Colonic mucosa (tissue), 4 donors: ENCODE measurements at places on chromosomes 7 and 10. TPM values are rescaled to one million over a fixed set of nuclear protein-coding genes. Genes with fewer than 3 reads are reported as not detected.

- no peak for DNase-seq
Observed at GRCh38 chr7:85947767-85948166, 695.9 kb upstream of the GRM3 start.

GRCh38 chr7:132377015-132377414, 199.3 kb downstream of the PLXNA4 start:
- DNase-seq, result no peak

DNA sequence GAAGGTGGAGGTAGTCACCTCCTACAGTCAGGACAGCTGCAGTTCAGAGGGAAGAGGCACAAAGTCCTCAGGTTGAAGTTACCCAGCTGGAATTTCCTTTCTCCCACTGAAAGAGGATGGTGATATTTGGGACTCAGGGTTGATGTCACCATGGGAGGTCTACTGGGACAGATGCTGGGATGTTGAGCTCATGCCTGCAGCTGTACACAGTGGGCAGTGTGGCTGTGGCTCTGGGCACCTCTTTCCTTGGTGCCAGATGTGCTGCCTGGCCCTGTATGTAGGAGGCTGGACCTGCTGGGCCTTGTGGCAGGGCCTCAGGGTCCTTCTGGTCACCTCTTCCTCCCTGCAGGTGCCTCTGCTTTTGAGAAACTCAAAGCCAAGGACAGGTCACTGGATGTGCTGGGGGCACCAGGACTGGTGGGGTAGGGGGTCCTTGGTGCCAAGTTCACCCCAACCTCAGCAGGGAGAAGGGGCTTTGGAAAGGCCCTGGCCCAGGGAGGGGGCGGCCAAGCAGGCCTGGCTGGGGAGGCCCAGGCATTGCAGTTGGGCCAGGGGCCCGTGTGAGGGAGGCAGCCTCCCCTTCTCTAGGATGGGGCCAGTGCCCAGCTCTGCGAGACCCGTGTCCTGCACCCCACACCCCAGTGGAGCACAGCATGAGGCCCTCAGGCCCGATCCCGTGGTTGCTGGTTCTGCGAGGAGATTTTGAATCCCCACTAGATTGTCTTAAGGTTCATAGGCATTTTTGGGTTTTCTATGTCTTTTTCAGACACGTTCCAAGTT, 103.1 kb downstream of the BMS1 start:
- no peak for DNase-seq

DNA sequence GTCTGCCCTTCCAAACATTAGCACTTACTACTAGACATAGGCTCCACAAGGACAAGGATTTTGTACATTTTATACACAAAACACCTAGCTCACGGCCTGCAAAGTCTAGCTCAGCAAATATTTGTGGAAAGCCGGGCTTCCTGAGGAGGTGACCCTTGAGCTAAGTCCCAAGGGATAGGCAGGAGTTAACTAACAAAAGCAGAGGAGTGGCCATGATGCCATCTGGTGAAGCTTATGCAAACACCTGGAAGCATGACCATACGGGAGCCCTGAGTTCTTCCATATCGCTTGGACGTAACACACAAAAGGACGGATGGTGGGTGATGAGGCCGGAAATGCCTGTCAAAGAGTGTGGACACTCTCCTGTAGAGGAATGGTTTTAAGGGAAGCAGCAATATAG, 25.9 kb upstream of the YAE1 start:
- DNase-seq, result peak; percentile 50

DNA sequence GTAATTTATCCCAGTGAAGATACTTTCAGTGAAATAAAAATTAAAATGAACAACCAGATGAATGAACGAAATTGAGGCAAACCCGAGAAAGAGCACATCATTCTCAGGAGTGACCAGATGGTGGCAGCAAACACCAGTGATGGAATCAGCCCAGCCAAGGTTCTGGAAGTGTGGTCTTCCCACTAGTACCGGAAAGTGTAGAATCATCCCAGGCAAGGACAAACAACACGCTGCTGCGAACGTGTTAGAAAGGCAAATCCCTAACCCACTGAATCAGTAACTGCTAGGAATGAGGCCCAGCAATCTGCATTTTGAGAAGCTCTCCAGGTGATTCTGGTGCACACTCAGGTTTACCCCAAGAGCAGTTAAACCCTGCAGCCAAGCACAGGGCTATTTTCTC, 15.5 kb upstream of the SLC18A3 start:
- peak; percentile 39 for DNase-seq

GRCh38 chr10:75176046-75176445, 34.5 kb upstream of the VDAC2 start:
- no peak for DNase-seq

- DNase-seq, result no peak
Observed at GRCh38 chr7:87816389-87816788, 59.8 kb downstream of the SLC25A40 start.

DNA sequence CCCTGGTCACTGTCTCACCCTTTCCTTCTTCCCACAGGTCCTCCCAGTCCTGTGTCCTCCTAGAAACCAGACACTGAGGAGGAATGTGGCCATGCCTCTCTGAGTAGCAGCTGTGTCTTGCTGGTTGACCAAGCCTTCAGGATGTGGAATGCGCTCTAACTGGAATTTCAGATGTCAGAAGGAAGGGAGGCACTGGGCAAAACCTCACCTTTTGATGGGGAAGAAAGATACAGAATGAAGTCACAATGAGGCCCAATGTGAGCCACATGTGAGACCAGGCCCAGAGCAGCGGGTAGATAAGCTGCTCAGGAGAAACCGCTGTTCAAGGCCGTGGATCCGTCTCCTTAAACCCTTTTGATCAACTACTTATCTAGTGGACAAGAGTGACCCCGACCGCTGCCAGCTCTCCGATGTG, 54.8 kb upstream of the ECHDC3 start:
- no peak for DNase-seq

- no peak for DNase-seq
Observed at GRCh38 chr10:20181434-20181833, 365.2 kb downstream of the PLXDC2 start.

DNA sequence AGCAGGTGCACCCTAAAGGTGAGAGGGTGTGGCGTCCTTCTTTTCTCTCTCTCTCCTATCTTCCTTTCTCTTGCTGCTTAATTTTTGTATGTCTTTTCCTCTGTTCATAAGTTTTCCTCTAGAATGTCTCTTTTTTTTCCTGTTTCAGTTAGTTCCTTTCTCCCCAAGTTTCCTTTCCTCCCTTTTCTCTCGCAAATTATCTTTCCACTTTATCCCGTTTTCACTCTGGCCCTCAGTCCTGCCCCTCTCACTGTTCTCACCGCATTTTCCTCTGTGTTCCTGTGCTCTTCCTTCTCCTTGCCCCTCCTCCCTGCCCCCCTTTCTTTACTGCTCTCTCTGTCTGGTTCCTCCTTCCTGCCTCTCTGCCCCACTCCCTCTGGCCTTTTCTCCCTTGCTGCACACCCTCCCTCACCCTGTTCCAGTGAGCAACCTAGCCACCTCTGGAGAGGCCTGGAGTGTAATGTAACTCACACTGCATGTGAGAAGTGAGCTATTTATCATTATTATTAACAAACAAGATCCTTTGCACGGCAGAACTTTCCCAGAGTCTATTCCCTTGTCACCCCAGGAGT, 158.5 kb downstream of the C10orf105 start:
- DNase-seq, result no peak

DNA sequence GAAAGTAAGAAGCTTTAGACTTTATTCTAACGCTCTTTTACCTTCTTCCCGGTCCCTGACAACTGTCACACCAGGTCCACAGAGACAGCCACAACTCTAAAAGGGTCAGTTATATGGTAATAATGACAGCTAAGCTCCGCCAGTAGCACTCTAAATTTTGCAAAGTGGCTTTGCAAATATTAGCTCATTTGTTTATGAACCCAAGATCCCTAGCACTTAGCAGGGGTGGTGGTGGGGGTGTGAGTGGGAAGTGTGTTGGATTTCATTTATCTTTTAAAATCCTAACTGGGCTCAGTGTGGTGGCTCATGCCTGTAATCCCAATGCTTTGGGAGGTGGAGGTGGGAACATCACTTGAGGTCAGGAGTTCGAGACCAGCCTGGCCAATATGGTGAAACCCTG, 34.8 kb upstream of the SDK1 start:
- DNase-seq, result no peak

DNA sequence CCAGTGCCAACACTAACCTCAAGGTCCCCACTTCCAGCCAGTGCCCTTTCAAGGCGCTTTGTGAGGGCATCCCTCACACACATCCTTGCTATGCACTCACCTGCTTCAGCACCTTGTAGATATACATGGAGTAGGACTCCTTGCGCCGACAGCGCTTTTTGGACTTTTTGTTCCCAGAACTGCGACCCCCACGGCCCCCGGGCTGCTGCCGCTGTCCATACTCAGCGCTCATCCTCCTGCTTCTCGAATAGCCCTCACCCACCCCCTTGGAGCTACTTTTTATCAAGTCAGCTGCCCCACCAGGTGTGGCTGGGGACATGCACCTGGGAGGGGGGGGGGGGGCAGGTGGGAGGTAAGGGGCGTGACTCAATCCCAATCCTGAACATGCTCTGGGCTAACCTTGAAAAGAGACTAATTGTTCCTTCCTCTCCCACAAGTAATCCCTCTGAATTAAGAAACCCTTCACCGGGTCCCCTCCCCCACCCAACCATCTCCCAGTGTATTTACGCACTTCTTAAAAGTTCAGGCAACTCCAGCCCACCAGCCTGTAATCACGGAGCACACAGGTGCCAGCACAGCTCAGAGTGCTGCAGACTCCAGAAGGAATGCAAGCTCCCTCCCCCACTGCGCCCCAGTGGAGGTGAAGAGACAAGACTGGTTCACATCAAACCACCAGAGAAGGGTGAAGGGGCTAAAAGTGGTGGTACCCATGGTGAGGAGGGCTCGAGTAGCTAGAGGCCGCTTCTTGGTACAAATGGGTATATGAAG, at the start of gene H2BK1:
H2BK1 (minus strand) TSS at position 402 of the 768 bp plus-strand sequence; CDS start at position 232, 170 bp downstream.
- no peak for DNase-seq

DNA sequence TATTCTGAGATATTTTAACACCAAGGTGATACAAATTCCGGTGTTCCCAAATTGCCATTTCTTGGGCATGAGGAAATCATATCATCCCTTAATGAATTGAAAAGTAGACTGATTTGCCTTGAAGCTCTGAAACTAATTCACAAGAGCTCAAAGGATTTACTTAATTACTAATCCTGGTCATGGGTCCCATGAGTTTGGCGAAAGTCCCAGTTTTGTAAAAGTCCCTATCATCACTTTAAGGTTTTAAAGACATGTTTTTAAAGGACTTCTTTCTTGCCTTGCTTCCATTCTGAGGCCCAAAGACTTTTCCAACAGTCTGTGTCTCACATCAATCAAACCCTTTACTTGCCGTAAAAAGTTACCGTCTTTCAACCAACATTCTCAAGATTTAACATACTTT, 377.9 kb downstream of the DNAJB9 start:
- no peak for DNase-seq

DNA sequence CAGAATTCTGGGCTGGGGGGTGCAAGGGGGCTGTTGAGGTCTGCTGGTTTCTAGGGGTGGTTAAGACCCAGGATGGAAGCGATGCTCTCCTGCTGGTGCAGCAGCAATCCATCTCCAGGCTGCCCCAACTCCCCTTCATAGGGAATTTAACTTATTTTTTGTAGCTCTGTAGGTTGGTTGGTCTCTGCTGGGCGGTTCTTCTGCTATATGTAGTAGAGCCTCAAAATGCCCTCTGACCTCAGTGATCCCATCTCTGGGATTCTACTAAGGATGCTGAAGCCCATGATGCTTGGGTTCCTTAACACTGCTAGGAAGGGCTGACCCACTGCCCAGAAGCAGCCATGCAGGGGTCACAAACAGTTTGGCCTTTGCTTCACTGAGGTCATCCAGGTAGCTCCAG, 49.2 kb downstream of the LRRC20 start:
- DNase-seq, result no peak

DNA sequence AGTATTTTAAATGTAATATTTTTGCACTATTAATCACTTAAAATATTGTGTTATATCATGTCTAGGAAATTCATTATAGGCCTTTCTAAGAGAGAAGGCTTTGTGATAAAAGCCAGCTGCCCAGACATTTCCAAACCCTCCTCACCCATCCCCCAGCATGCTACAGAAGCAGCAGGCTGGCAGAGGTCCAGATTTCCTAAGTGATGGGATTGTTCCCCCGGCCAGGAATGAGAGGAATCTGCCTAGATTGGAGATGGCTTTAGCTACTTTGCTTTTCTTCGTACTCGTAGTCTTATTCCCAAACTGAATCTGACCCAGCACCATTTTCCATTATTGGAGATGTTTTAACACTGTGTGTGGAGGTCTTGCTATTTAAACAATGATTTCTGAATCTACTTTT, 29.4 kb downstream of the CDK14 start:
- DNase-seq, result peak; percentile 20

- DNase-seq, result peak; percentile 38
Observed at GRCh38 chr10:62083412-62084267, 182.1 kb downstream of the ARID5B start.

DNA sequence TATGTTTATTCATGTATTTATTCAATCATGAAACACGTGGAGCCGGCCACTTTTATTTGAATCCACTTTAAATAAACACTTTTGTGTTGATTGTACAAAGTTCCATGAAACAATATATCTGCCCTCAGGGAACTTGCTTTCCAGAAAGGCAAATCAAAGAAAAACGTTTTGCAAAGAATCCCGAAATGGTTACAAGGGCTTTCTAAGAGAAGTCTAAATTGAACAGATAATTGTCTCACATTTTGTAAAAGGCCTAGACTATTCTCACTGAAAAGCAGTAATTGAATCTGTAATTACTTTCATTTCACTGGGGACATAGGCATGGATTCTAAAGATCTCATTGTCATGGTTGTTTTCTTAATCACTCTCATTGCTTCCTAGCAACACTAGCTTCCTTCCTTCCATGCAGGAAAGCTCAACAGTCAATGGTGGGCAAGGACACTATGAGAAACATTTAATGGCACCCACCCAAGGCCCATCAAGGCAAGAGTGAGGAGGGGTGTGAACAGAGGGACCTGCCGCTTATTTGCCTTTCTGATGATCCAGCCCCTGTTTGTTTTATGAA, 622.4 kb upstream of the C7orf33 start:
- no peak for DNase-seq

DNA sequence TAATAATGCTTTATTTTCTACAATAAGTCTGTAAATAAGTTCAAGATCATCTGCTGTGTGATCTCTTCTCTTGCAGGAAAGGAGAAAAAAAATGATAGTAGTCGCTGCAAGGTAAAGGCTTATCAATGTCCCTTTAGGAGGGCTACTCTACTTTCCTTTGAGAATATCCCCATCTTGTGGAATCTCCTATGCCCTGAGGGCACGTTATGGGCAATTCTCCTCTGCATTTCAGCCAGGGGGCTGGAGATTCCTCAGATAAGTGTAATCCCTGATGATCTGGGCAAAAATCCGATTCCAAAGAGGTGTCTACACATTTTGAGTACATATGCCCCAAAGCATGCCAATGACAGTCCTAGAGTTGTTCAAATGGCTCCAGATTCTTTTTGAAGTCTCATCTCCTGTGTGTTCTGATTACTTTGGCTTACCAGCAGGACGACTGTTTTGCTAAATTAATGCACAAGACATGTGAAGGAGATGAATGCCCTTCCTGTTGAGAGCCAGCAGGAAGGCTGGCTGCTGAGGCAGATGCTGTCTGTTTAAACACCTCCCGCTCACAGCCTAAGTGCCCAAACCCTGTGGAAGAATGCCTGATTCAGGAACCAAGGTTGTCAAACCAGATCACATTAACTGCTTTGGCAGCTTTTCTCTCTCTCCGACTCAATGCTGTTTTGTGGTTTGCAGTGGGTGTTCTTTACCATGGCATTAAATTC, 171.2 kb upstream of the COL1A2 start:
- DNase-seq, result no peak

GRCh38 chr10:78309536-78310237, 276.0 kb downstream of the RPS24 start:
- DNase-seq, result peak; percentile 9

WIPF3 gene
- total RNA-seq, result 1.6 TPM

OPN4 gene
- total RNA-seq, result not detected

UBTD1 gene
- total RNA-seq, result 3.2 TPM

DENND2A gene
- total RNA-seq, result 7.4 TPM

POLR2J2 gene
- total RNA-seq, result 5.9 TPM

AKR1C8 gene
- total RNA-seq, result not detected

ITGB1 gene
- 254 TPM for total RNA-seq

RASSF4 gene
- total RNA-seq, result 19.9 TPM
